Stimulated activated CD8-positive, alpha-beta memory T cell treated with anti-CD3 and anti-CD28 coated beads, Interleukin-2, amount 100 ng/mL, for 1 hour (primary cell): ENCODE measurements at places on chromosomes 3 and 15.

DNA sequence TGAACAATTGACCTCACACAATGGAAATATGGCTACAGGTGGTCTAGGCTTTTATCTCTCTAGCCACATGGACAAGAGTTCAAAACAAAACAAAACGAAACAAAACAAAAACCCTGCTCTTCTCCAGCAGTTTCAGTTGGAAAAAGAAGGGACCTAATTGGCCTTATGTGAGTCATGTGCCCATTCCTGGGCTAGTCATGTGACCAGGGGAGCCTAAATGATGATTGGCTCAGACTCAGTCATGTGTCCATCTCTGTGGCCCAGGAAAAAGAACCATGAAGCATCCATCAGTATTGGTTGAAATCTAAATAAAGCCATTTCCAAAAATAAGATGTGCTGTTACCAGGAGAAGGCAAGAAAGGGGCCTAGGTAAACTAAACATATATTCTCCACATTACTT, 96.8 kb downstream of the ANXA2 start:
- DNase-seq, result no peak

- no peak for DNase-seq
These were observed 87.9 kb downstream of the KLF15 start for GRCh38 chr3:126269354-126269753.

GRCh38 chr15:90425726-90426346, 37.8 kb downstream of the IQGAP1 start:
- DNase-seq, result no peak

DNA sequence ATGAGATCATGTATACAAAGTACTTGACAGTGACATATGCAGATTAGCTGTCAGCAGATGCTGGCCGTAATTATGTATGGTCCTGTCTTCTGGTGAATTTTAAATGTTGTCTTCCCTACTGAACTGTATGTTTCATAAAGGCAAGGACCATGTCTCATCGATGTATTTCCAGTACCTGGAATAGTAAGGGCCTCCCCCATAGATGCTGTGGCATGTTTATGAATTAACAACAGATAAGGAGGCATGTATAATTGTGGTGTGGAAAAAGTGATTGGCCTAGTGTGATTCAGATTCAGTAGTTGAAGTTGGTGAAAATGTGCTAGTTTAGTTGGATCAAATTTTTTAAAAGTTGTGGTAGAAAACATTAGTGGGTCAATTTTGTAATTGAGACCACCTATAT, 202.7 kb upstream of the SLC2A2 start:
- no peak for DNase-seq

- peak; percentile 59 for DNase-seq
These were observed 55.3 kb upstream of the CA12 start for GRCh38 chr15:63436872-63437375.

DNA sequence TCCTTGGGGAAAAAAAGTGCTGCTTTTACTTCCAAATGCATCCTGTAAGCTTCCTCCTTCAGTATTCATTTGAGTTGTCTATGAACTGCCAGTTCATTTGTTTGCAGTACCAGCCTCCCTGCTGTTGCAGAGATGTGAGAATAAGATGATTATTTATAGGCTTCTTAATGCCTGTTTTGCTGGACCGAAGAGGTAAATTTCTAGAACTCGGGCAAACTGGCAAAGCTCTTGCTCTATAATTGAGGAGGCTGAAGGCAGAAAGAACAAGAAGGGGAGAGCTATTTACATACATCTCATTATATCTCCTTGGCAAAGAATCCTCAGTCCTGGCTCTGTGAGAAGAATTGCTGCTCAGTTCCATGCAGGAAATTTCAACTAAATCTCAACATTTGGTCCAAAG, 790.4 kb downstream of the GRM7 start:
- DNase-seq, result no peak

GRCh38 chr3:66712210-66712609, 211.4 kb upstream of the LRIG1 start:
- no peak for DNase-seq

- no peak for DNase-seq
These were observed 37.2 kb downstream of the CCK start for GRCh38 chr3:42228796-42229195.

DNA sequence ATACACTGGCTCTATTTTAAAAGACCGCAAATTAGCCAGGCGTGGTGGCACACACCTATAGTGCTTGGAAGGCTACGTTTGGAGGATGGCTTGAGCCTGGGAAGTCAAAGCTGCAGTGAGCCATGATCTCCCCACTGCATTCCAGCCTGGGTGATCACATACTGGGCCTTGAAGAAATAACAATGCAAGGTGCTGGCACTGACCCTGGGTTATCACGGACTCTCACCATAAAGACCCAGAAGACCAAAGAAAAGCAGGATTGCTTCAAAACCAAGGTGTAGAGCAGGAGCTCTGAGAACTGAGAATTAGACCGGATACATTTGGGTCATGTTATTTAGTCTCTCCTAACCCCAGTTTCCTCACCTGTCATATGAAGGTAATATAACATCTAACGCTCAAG, 14.8 kb downstream of the PIK3R4 start:
- no peak for DNase-seq

GRCh38 chr15:95658799-95659198, 671.7 kb upstream of the NR2F2 start:
- DNase-seq, result no peak

GRCh38 chr3:53973905-53974304, 82.2 kb upstream of the SELENOK start:
- DNase-seq, result no peak

- DNase-seq, result no peak
These were observed 7.1 kb downstream of the EIF4E3 start for GRCh38 chr3:71718072-71718471.

DNA sequence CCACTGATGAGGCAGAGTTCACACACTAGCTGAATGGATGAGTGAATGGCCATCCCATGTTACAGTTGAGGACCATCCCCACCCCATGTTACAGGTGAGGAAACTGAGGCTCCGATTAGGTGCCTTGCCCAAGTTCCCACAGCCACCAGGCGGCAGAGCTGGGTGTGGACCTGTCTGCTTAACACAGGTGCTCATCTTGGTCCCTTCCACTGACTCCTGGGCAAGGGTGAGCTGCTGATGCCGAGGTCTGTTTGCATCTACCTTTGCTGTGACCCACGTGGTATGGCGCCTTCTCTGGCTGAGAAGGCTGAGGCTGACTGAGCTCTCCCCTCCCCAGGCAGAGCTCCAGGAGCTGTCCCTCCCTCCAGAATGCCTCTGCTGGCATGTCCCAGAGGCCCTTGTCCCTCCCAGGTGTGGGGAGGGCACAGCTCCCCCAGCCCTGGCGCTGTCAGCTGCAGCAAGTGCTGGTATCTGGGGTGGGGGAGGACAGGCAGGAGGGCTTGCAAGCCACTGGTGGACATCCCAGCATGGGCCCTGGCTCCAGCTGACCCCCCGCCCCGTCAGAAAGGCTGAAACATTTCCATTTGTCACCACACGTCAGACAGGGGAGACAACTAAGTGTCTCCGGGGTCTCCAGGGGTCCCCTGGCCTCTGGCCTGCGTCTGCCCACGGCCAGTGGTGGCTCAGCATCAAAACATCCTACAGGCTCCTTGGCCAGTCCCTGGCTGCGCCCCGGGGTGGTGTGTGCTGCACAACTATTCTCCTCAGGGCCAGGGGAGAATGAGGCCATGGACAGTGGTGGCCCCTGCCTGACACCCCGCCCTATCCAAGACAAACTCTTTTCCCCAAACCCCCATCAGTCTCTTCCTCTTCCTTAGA, 105.4 kb downstream of the ADCY5 start:
- DNase-seq, result no peak

- no peak for DNase-seq
These were observed 373.4 kb downstream of the LPP start for GRCh38 chr3:188527389-188527788.

- DNase-seq, result no peak
These were observed 577 bp downstream of the CHD2 start for GRCh38 chr15:92900731-92901071.

GRCh38 chr15:80100247-80100646, 40.8 kb downstream of the ZFAND6 start:
- no peak for DNase-seq

DNA sequence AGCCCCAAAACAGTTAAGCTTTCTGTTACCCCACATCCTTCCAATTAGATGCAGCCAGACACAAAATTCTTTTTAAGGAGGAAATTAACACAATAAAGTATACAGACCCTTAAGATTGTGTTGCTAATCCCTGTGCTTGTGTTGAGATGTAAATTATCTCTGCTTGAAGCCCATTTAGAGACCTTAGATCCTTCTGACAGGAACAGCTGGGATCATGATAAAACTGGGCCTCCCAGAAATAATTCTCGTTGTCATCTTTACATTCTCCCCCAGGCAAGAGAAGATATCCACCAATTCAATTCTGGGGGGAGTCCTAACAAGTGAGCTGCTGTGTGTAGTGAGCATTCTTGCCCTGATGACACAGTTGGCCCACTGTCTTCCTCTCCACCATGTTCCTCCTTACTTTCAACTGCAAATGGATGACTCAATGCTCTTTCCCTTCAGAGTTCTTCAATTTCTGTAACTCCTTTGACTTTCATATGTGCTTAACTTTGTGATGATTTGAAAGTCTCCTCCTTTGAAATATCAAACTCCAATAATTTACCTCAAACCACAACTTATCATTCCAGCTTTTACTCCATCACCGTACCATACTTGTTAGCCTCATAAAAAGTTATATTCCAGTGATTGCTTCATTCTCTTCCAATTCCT, 186.6 kb downstream of the RAP2B start:
- DNase-seq, result no peak

DNA sequence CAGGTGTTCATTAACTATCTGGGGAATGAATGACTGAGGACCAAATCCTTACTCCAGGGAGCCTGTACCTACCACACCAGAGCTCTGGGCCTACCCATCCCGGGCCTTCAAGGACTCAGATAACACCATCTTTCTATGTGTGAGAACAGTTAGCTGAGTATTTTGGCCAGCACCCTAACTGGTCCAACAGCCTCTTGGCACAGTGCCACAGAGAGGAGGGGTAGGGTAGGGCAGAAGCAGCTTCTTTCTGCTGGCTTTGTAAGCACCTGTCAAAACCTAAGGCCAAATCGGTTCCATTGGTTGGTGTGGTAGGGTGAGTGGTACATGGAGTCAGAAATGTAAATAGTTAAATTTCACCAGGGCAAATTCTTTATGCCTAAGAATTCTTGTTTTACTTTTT, 26.7 kb downstream of the ISL2 start:
- no peak for DNase-seq

GRCh38 chr3:121809249-121809648, 25.6 kb downstream of the IQCB1 start:
- DNase-seq, result no peak

- DNase-seq, result no peak
These were observed 136.9 kb upstream of the PRICKLE2 start for GRCh38 chr3:64361962-64362735.

GRCh38 chr15:70463453-70463834, 299.9 kb downstream of the UACA start:
- no peak for DNase-seq

DNA sequence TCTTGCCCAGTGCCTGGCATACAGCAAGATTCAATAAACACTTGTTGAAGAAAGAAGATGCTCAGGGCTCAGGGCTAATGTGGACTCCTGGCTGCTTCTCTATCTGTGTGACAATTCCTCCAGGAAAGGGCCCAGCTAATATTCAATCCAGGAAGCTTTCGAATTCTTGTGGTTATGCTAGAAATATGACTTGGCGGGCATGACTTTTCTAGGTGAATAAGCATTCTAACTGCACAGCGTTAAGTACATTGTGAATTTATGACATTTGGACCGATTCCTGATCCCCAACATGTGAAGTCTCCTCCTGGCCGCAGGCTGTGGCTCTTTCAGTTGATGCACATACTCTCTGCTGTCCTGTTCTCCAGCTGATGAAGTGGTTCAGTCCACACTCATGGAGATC, 117.0 kb downstream of the IMPG2 start:
- no peak for DNase-seq
